Stimulated activated CD8-positive, alpha-beta memory T cell treated with anti-CD3 and anti-CD28 coated beads, Interleukin-4, amount 100 ng/mL, for 1 hour (primary cell): ENCODE measurements at places on chromosomes 6 and 20.

DNA sequence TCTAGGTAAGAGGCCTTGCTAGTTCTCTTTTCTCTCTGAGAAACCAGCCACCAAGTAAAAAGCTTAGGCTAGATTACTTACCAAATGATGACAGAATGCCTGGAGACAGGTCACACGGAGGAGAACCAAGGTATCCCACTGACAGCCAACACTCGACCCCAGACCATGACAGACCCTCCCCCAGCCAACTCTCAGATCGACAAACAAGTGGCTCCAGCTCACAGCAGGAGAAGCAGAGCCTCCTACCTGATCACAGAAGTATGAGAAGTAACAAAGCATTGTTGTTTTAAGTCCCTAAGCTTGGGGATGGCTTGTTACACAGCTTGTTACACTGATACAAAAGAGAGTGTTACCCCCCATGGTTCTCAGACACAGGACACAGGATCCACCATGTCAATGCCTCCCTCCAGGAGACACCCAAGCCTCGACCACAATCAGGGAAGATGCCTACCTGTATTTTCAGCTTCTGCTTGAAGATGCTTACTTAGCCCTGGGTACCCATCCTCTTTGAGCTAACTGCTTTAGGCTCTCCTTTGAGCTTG lies 423.8 kb upstream of the JARID2 start:
- DNase-seq = no peak

DNA sequence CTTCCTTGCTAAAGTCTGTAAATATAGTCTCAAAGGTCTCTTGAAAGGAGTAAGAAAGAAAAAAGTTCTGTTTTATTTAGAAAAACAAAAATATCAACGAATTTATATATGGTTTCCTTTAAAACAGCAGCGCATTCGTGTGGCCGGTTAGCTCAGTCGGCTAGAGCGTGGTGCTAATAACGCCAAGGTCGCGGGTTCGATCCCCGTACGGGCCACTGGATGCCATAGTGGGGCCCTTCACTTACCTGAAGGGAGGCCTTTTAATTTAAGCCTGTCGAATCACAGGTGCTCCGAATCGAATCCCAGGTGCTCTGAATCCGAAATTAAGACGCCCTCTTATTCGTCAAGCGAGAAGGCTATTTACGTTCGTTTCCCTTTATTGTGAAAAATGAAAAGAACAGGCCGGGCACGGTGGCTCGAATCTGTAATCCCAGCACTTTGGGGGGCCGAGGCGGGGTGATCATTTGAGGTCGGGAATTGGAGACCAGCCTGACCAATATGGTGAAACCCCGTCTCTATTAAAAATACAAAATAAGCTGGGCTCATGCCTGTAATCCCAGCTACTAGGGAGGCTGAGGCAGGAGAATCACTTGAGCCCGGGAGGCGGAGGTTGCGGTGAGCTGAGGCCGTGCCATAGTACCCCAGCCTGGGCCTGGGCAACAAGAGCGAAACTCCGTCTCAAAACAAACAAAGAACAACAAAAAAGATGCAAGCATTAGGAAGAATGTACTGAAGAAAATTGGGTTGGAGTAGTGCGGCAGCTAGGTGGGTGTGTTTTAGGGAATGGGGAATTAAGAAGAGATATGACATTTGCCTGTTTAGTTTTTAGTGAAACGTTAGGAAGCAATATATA lies 195.8 kb upstream of the ZNF184 start:
- DNase-seq = no peak

DNA sequence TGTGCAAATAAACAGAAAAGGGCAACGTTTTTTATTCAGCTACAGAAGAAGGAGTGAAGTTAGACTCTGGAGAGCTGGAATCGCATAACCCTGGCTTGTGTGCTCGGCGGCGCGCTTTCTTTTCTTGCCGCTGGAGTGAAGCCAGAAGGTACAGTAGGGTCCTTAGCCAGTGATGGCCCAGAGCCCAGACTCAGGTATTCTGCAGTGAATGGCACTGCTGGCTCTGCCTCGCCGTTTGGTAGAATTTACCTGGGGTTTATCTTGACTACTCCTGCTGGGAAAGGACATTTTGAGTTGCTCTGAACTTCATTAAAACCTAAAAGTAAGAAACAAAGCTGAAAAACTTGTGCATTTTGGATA lies 56.9 kb upstream of the TIAM2 start:
- DNase-seq = no peak

- no peak for DNase-seq
These were observed 35.9 kb downstream of the RIPOR3 start for GRCh38 chr20:50655311-50655880.

- DNase-seq = no peak
These were observed 312.9 kb downstream of the GJA1 start for GRCh38 chr6:121748376-121748775.

GRCh38 chr6:160348223-160349019 lies at the start of gene SLC22A3:
TSS of gene SLC22A3 (plus strand) at chr6:160348378. CDS start at chr6:160348420, 42 bp downstream.
- DNase-seq = no peak

GRCh38 chr6:103335412-103335811 lies 1524.3 kb downstream of the HACE1 start:
- DNase-seq = no peak

GRCh38 chr20:877814-878213 lies 38.3 kb downstream of the ANGPT4 start:
- DNase-seq = no peak

- no peak for DNase-seq
These were observed 39.4 kb upstream of the MYB start for GRCh38 chr6:135141728-135142127.

DNA sequence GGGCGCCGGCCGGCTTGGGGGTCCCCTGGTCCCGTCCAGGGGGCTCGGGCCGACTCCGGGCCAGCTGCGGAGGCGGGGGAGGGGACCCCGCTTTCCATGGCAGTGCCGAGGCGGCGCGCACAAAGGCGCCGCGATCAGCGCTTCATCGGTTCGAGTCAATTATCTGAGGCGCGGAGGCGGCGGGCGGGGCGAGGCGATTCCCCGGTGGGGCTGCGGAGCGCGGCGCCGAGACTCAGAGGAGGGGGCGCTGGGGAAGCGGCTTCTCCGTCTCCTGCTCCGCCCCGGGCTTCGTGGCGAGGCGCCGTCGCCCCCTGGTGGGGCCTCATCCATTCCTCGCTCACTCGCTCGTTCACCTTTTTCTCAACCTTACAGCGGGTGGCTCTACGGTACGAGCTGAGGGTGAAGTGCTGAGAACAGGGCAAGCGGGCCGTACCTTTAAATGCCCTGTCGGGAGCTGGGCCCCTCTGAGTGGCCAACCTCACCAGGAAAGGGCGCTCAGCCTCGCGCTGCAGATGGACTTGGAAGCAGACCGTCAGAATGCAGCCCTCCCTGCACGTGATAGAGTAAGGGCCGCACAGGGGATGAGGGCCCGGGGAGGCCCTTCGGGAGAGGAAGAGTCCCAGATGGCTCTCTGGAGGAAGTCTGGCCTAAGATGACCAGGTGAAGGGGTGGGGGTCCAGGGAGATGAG lies 39.9 kb downstream of the SLC52A3 start:
- no peak for DNase-seq

DNA sequence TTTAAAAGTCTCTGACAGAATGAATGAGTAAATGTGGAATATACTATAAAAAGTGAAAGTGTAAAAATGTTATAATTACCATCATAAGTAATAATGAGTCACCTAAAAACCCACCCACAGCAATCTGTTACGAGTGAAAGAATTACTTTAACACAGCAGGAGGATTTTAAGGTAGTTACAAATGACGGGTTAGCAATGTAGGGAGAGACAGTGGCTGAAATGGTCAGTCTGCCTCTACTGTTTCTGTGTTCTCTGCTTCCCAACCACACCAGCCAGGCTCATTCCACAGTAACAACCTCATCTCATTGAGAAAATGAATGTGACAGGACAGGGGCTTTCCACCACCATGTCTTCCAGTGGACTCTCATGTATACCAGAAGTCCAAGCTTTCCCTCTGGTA lies 124.4 kb upstream of the KCNK16 start:
- DNase-seq = no peak

GRCh38 chr20:6333110-6333509 lies 210.3 kb upstream of the FERMT1 start:
- DNase-seq = no peak

- DNase-seq = no peak
These were observed 82.8 kb downstream of the TNFAIP3 start for GRCh38 chr6:137949686-137950390.

DNA sequence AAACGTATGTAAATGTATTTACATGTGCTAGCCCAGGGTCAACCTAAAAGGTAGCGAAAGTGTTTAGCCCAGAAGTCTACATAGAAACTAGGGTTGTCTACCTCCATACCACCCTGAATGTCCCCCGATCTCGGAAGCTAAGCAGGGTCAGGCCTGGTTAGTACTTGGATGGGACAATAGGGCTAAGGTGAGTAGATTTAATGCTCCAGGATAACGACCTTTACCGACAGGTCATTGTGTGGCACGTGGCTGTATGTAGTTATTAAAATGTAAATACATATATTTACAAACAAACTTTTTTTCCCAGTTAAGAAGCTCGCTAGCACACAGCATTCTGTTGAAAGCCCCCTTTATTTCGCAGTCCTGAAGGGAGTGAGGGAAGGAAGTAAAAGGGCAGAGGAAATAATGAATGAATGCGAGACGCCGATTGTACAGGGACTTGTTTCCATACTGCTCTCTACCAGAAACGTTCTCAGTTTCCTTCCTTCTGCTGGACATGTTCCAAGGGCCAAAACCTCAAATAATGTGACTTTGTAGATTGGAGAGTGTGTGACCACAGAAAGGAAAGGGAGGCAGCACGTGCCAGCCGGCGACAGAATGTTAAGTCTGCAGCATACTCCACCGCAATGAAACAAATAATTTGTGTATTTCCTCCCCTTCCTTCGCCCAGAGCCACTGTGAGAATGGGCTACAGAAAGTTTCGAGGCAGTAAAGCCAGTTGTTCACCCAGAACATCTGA lies 612 bp downstream of the ADAT2 start:
- DNase-seq = peak; percentile 23

GRCh38 chr6:131295081-131295480 lies 159.8 kb downstream of the AKAP7 start:
- no peak for DNase-seq

- DNase-seq = no peak
These were observed 3.0 kb downstream of the SLC22A1 start for GRCh38 chr6:160124605-160125004.

GRCh38 chr6:166486536-166486880 lies 100.0 kb downstream of the RAMACL start:
- no peak for DNase-seq

GRCh38 chr20:46174469-46175126 lies 56.5 kb downstream of the CD40 start:
- DNase-seq = peak; percentile 31

- DNase-seq = no peak
These were observed 10.7 kb upstream of the SLCO4A1 start for GRCh38 chr20:62631336-62632308.

DNA sequence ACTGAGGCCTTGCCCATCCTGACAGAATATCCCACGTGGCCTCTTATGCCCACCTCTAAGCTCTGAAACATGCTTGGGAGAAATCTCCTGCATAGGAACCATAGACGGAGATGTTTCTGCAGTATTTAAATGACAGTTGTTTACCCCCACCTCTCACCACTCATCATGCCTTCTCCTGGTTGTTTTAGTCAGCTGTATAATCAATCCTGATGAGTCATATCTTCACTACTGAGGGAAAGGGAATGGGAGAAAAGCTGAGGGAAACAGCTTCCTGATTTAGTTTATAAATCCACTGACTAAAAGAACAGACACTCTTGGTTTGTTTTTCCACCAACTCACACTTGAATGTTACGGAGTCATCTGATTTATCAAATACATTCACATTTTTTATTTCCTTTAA lies 113.2 kb upstream of the TENT5A start:
- no peak for DNase-seq

DNA sequence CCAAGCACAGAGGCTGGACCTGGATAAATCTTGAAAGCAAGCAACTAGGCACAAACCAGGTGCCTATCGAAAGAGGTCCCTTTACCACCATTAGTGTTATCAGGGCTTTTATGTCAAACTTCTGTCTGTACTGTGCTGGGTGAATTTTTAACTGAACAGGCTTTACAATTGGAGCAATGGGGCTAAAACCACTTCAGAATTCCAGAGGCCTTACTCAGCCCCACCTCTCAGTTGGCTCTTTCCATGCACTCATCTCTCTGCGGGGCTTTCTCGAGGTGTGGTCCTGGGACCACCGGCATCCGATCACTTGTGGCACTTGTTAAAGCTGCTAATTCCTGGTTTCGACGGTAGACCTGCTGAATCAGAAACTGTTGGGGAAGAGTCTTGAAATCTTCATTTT lies 232.5 kb downstream of the SOX4 start:
- no peak for DNase-seq

- DNase-seq = no peak
These were observed 44.7 kb downstream of the SLC35F1 start for GRCh38 chr6:117951783-117952182.

DNA sequence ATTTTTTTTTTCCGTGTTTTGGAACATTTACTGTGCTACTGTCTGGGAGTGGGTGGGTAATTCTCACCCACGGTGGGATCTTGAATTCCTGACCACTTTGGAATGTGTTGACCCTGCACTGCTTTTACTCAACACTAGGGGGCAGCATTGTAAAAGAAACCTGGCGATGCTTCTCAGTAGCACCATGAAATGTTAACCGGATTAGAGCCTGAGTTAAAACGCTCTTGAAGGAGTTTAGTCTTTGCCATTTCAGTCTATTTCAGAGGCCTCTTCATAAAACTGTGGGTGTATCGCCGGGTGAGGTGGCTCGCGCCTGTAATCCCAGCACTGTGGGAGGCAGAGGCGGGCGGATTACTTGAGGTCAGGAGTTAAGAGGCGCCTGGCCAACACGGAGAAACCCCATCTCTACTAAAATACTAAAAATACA lies 114.4 kb upstream of the PRND start:
- DNase-seq = peak; percentile 46

GRCh38 chr20:57190536-57191264 lies 75.7 kb downstream of the BMP7 start:
- no peak for DNase-seq

GRCh38 chr6:162100096-162100495 lies 627.5 kb downstream of the PRKN start:
- DNase-seq = no peak

GRCh38 chr6:159608961-159609651 lies 83.9 kb downstream of the SOD2 start:
- DNase-seq = no peak

DNA sequence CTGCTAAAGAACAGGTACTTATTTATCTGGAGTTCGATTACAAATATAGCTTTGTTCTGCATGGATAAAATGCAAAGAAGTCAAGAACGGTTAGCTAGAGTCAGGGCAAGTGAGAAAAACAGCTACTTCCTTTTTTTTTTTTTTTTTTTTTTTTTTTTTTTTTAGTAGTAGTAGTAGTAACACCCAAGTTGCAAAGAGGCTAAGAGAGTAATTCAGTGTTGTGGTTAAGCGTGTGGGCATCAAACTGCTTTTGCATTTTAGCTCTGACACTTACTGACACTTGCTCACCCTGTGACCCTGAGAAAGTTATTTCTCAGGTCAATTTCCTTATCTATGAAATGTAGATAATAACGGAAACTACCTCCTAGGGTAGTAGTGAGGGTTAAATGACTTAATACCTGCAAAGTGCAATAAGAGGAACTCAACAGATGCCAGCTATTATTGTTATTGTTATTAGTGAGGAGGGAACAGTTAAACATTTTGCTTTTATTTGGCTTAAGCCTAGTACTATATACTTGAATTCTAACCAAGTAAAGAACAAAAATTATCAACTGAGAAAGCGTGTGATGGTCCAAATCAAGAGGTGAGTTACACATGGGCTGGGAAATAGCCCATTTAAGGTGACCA lies 86.7 kb upstream of the BACH2 start:
- DNase-seq = no peak
